HepG2 (cell line): ENCODE measurements at places on chromosomes 5 and 9. TPM values are rescaled to one million over a fixed set of nuclear protein-coding genes. Genes with fewer than 3 reads are reported as not detected.

- DNase-seq: no peak
Measured at GRCh38 chr9:6219981-6220380, 4.4 kb downstream of the IL33 start.

DNA sequence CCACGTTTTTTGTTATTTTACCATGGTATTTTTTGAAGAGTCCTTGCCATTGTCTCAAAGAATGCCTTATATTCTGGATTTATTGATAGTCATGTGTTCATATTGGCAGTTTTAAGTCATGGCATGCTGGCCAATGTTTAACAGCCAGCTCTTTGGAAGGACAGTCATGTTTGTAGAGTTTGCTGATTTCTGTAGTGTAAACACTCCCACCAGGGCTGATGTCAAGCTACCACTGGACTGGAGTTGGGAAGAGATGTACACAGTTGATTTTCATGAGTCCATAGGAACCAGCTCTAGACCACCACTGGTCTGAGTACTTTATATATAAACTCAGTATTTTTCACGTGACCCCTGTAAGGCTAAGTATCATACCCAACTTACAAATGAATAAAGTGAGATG is 125.2 kb upstream of the DHFR start:
- DNase-seq: peak; percentile 25

DNA sequence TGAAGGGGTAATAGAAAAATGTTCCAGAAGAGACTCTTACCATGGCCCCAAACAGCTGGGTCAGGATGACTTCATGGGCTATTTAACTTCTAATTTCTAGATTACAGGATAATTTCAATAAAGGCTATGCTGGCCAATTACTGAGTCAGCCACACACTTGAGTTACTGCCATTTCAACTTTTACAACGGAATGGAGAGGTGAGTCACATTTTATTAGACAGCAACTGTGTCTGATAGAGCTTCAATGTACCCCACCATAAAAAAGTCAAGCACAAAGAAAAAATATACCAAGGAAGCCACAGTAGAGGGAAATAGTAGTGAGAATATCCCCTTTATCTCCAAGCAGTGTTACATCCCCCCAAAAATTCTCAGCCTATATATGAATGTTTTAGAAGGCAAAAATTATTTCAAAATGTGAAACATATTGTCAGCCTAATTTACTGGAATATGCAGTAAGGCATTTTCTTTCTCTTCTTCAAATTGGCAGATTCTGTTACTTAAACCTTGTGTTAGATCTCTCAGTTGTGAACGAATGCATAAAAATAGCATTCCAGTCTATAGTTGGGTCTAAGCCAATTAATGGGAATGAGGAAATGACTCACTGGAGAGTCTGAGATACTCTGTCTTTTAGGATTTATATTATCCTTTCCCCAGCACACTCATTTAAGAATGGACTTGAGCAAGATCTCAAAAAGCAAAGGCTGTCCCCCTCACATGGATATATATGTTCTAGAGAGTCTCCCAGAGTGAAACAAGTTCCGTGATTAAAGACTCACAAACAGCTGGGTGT is 47.1 kb upstream of the RAI14 start:
- no peak for DNase-seq

GRCh38 chr9:91946196-91946595 is 3.8 kb downstream of the ROR2 start:
- no peak for DNase-seq

- DNase-seq: no peak
Measured at GRCh38 chr5:146785065-146785464, 93.5 kb downstream of the PPP2R2B start.

GRCh38 chr5:18051953-18052352 is 417.7 kb downstream of the TAF11L14 start:
- DNase-seq: no peak

GRCh38 chr5:151885138-151885908 is 39.3 kb downstream of the GLRA1 start:
- DNase-seq: no peak

DNA sequence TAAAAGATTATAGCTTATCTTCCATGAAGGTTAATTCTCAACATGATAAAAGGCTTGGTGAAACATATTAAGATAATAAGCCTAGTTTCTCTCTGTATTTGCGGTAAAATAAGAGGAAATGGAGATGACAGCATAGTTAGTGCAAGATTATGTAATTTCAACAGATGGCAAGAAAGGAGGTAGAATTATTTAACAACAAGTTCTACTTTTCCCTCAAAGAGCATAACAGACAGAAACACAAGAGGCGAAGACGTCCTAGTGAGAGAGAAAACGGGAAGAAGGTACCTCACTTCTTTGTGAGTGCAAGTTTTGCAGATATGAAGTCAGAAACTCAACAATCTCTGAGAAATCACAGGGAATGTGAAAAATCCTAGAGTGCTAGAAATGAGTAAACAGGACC is 144.8 kb upstream of the ADCY2 start:
- no peak for DNase-seq

- no peak for DNase-seq
Measured at GRCh38 chr9:105355781-105356180, 92.1 kb upstream of the FSD1L start.

GRCh38 chr5:134437340-134437846 is 25.7 kb upstream of the CDKN2AIPNL start:
- DNase-seq: no peak

KLF4 gene
- 0.20 TPM in 1 of 2 replicates, not detected in the other for total RNA-seq

NXNL2 gene
- total RNA-seq: not detected in 2 replicates

- no peak for DNase-seq
Measured at GRCh38 chr5:34564710-34565235, 91.4 kb upstream of the RAI14 start.

CARD6 gene
- 1.4 TPM in 2 replicates for total RNA-seq

DNA sequence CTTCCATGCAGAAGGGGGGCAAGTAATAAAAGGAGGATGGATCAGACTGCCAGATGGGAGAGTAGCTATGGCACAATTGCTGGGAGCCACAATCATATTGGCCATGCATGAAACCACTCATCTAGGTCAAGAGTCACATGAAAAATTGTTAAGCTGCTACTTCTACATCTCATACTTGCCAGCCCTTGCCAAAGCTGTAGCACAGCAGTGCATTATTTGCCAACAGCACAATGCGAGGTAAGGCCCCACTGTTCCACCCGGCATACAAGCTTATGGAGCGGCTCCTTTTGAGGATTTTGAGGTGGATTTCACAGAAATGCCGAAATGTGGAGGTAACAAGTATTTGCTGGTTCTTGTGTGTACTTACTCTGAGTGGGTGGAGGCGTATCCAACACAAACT is 109.9 kb upstream of the EPB41L4A start:
- DNase-seq: no peak

DNA sequence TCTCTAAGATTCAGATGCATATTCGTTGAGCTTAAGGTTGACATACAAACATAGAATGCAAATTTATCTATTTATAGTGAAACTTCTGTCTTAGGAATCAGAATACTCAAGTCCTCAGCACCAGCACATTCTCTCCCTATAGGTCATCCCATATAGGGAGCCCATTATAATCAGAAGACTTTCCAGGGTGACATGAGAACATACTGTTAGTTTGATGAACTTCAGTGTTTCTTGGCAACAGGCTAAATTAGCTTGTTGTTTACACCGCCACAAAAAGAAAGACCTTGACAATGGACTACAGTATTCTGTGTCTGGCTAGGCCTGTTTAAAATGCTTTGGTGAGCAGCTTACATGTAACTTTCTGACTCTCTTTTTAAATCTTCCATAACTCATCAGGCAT is 104.2 kb downstream of the TAF11L14 start:
- no peak for DNase-seq

WDR38 gene
- total RNA-seq: not detected in 2 replicates

DNA sequence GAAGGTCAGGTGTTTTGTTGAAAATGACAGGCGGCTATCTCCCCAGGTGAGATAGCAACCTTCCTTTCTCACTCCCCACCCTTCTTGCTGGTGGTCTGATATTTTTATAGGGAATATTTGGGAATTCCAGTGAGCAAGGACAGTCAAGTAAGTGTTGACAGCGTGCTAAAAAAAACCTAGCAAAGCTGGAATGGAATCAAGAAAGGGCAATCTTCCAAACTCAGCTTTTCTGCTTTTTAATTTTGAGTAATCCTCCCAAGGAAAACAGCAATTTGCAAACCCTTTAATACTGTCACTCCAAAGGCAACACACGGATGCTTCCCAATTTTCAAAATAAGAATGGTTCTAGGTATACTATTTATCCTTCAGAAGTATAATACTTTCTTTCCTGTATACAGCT is 143.7 kb upstream of the PCA3 start:
- no peak for DNase-seq

GRM6 gene
- not detected in 2 replicates for total RNA-seq

UNC5A gene
- total RNA-seq: not detected in 2 replicates
